ENCODE measurements at places on chromosomes 7 and 10.

- DNase-seq = no peak
These were observed 25.1 kb downstream of the DDIT4 start for GRCh38 chr10:72298592-72299519.

DNA sequence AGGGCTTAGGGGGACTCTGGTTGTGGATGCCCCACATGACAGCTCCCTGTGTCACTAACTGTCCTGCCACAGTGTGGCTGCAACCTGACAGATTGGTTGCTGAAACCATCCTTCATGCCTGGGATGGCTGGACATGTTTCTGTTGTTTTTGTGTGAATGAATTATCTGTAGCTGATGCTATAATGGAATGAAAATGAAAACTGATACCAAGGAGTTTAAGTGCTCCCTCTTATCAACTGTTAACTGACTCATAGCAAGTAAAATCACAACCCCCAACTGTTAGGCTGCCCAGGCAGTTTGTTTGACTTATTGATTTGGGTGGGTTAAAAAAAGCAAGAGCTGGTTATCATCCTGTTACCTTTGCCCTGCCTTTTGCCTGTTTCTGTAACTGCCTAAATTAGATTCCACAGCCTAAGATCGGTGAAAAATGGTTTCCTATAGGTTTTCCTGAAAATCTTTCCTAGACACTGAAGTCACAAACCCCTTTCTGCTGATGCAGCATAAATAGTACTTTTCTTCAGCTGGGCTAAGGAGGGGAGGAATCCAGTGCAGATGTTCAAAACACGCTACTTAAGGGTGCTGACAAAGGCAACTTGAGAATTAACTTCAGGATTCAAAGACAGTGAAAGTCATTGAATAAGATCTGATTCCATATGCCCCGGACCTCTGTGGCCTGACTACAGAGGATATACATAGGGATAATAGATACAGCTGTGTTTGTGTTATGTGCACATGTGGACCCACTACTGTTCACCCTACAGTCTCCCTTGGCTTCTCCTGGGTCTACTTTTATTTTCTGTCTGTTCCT is 5.7 kb downstream of the FRAT2 start:
- DNase-seq = no peak

DNA sequence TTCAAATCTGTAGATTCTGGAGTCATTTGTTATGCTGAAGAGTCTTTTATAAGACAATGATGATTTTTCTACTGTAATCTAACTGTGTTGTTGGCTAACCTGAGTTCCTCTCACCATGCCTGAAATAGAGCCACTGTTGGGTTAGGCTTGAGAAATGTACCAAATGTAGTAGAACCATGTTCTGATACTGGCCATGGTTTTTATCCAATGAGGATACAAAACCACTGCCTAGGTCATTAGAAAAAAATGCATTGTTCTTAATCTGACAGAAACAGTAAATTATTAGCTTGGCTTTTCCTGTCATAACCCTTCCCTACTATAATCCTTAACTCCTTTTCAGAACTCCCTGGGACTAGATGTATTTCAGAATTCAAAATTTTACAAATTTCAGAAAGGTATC is 86.6 kb downstream of the RAPGEF5 start:
- no peak for DNase-seq

DNA sequence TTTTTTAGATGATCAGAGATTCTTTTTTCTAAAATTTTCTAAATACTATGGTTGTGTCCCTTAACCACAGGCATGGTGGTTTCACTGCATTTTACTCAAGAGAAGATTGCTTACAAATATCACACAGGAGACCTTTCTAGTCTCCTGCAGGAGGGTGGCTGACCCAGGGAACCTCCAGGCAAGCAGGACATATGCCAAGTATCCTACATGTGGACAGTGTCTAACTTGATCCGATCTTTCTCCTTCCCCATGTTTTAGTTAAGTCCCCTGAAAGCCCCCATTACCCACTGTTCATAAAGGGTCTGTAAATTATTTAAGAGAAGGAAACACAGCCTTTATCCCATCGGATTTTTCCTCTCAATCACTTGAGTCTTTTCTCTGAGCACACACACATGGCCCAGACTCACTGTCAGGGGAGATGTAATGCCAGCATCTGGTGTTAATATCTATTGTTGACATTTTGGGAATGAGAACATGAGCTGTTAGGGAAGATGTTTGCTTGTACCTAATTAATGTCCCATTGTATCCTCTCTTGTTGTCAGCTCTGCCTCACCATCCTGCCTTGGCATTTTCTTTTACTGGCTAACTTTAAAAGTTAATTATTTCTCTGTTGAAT is 755.2 kb downstream of the AUTS2 start:
- no peak for DNase-seq

- no peak for DNase-seq
These were observed 426.9 kb downstream of the CCSER2 start for GRCh38 chr10:84755311-84755710.

DNA sequence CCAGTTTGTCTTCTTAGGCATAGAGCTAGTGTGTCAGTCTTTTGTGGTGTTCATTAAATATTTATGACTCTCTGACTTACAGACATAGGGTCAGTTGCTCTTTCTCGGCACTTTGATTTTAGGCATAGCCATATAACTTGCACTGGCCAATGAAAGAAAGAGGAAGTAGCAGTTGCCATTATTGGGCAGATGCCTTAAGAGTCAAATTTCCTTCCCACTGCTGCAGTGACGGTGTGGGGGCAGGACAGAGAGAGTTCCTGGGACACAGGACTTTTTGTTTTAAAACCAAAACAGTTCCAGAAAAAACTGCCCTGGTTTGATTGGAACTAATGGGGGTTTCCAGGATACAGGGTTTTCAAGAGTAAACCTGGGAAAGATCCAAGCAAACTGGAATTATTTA is 60.2 kb upstream of the PHF14 start:
- no peak for DNase-seq
